HT-29 (cell line): ENCODE measurements at places on chromosomes 4 and X.

- no peak for DNase-seq
These were observed 262.8 kb downstream of the BMPR1B start for GRCh38 chr4:95020521-95020920.

GRCh38 chr4:145179281-145179860, 1.0 kb downstream of the OTUD4 start:
- DNase-seq: peak; percentile 75

- peak; percentile 74 for DNase-seq
These were observed 712 bp downstream of the STX18 start for GRCh38 chr4:4541040-4541631.

DNA sequence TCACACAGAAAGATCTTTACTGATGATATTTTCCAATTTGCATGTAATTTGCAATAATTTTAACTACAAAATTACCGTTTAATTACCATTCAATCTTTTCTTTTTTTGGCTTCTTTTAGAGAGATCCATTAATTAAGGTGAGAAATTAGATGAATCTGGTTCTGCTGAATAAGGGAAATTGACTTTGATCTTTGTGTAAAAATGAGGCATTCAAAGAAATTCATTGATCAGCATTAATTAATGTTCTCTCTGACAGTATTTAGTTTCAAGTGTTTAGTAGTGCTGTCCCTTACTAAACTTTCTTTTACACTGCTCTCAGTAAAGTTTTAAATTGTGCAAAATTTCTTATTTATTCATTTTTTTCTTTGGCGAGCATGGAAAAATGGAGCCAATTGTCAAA, 97.2 kb upstream of the KCTD8 start:
- no peak for DNase-seq

GRCh38 chr4:66367043-66367660, 696.9 kb upstream of the EPHA5 start:
- DNase-seq: no peak

- DNase-seq: no peak
These were observed 20.4 kb upstream of the DCTD start for GRCh38 chr4:182937268-182938204.

DNA sequence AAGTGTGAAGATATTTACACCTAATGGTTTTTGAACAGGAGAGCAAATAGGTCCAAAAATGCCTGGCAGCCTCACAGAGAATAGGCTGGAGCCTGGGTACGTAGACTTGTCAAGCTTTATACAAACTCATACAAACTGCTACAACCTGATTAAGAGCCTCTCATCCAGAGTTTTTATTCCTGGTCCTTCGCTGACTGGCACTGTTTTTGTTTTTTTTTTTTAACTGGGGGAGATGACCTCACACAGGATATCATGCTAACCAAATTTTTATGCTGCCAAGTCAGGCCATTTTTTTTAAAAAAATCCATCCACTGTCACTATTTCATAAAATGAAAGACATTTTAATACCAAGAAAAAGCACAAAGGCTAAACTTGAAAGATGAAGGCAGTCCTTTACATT, 1.9 kb downstream of the FAM114A1 start:
- no peak for DNase-seq

- DNase-seq: no peak
These were observed 19.5 kb downstream of the COMMD8 start for GRCh38 chr4:47444031-47444430.

DNA sequence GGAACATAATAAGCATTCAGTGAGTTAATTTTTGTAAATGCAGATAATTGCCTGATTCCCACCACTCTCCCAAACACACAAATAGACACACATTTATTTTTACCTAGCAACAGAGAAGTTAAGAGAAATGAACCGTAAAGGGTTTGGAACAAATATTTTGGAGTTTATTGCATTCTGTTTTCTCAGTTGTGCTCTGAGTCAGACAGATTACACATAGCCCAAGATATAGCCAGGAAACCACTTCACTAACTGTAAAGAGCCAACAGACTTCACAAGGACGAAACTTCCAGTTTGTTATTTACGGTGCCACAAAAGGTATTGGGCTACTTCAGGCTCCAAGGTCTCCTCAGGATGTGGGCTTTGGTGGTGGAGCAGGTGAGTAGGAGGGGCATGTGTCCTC, 217.0 kb downstream of the BMPR1B start:
- no peak for DNase-seq

DNA sequence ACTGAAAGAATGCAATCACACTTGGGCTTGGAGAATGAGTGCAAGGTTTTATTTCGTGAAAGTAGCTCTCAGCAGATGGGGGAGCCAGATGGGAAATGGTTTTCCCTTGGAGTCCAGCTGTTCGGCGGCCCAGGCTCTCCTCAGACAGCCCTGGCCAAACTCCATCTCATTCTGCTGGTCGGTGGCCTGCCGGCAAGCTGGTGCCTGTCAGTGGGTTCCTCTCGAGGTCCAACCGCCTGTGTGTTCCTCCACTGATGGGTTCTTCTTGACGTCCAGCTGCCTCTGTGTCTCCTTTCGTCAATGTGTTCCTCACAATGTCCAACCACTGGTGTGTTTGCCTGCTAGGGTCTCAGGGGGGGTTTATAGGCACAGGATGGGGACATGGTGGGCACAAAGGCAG, 80.3 kb downstream of the POU3F4 start:
- DNase-seq: no peak

GRCh38 chr4:105710678-105711077, 2.1 kb downstream of the GSTCD start:
- DNase-seq: no peak
